Bone marrow (tissue), 2 donors: ENCODE measurements at places on chromosomes 11 and 22.

DNA sequence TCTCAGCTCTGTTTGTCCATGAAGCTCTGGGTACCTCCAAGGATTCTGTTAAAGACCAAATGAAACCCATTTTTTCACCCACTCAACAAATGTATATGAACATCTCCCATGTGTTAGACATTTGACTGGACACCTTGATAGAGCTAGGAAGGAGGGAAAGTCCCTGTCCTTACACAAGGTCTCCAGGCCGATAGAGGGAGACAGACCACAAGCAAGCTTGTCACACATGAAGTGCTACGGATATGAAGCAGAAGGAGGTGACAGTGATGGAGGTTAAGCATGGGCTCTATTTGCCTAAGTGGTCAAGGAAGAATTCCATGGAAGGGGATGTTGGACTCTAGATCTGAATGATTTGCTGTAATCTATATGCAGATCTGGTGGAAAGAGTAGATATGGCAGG lies 138.5 kb downstream of the MYO18B start:
- no peak for DNase-seq

GRCh38 chr11:11426226-11426952 lies 73.3 kb upstream of the CSNK2A3 start:
- no peak for DNase-seq

GRCh38 chr11:107770551-107770951 lies 58.7 kb upstream of the SLN start:
- no peak for DNase-seq

DNA sequence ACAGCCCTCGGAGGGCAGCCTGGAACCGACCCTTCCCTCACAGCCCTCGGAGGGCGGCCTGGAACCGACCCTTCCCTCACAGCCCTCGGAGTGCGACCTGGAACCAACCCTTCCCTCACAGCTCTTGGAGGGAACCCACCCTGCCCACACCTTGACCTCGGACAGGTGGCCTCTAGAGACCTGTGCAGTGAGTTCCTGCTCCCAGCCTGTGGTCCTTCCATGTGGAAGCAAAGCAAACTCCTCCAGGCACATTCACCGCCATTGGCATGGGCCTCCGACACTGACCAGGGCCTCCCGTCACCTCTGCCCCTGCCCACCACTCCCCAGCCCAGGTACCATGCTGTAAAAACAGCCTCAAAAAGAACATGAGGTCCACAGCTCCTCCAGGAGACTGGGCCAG lies 272.1 kb downstream of the BRD1 start:
- no peak for DNase-seq

DNA sequence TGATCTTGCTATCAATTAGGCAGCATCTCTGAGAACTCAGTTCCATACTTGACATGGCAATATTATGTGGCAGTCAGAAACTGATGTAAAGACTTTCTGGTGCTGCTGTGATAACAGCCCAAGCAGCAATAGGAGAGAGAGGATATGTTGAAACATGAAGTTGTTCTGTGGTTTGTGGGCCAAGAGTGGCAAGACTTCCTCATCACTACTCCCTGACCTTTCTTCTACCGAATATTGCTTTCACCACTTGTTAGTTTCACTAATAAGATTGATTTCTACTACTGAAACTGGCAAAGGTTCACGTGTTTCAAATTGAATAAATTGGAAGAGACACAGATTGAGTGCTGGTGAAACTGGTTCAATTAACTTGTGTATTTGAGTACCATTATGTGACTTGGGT lies 852.6 kb upstream of the RAG2 start:
- no peak for DNase-seq

GRCh38 chr22:22452211-22452610 lies 56.3 kb downstream of the ZNF280B start:
- no peak for DNase-seq

GRCh38 chr11:69172674-69173073 lies 16.9 kb downstream of the SMIM38 start:
- DNase-seq, result no peak

DNA sequence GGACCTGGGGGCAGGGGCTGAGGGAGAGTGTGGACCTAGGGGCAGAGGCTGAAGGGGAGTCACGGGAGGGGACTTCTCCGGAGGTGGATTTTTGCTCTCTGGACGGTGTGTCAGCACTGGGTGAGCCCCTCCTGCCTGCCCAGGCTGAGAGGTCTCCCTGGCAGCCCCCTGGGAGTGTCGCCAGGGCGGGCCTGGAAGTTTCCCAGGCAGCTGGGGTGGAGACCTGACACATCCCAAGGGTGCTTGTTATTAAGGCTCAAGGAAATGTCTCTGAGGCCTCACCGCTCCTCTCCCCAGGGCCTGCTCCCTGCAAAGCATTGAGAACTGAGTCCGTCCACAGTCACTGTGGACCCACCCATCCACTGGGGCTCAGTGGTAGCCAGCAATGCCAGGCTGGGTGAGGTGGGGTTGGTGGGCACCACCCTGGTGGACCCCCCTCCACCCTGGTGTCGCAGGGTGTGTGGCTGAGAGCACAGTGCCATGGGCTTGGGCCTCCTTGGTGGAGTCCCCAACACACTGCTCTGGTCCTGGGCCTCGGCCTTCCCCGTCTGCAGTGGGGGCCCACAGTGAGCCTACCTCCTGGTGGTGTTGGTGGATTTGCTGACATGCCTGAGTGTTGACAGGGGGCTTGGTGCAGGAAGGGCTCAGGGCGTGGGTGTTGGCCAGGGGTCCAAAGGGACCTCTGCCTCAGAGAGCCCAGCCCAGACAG lies 2.5 kb downstream of the CD81 start:
- no peak for DNase-seq

GRCh38 chr11:100105982-100106358 lies 581.1 kb upstream of the ARHGAP42 start:
- no peak for DNase-seq

DNA sequence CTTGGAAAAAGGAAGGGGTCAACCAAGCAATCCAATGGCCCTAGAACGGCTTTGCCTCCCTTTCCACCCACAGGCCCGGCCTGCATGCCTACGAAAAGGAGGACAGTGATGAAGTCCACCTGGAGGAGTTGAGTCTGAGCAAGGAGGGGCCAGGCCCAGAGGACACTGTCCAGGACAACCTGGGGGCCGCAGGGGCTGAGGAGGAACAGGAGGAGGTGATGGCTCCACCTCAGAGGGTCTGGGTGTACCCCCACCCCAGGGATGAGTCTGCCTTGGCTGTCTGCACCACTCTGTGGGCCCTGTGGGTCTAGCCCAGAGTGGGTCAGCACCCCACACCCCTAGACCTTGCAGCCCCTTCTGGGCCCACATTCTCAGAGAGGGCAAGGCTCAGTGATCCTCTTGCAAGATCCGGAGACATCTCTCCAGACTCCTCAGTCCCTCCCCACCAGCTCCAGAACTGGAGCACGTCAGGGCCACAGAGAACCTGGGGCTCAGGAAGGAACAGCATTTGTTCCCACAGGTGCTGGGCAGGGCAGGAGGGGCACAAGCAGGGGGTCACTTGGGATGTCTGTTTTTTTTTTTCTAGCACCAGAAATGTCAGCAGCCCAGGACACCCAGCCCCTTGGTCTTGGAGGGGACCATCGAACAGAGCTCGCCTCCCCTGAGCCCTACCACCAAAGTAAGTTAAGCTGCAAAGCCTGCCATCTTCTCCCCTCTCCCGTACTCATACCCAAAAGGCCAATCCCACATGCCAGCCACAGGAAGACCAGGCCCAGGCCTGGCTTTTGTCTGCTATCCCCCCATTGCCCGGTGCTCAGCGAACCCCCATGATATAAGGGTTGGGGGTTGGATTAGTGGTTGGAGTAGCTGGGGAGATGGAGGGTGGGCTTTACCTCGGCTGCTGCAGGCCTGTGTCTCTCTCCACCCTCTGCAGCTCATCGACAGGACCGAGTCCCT lies 8.1 kb downstream of the PRR33 start:
- no peak for DNase-seq

DNA sequence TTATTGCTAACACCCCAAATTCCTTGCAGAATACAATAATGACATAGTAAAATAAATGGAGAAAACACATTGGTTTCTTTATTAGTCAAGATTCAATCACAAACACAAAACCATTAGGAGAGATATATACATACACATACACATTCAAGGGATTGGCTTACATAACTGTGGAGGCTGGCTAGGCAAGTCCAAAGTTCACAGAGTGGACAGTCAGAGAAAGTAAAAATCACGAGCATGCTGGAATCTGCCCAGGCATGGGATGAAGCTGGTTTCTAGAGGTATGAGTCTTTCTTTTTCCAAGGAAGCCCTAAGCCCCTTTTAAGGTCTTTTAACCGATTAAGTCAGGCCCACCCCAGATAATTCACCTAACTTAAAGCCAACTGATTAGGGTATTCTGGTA lies 13.6 kb upstream of the OR56B1 start:
- no peak for DNase-seq

GRCh38 chr22:45587638-45588505 lies 83.8 kb upstream of the ATXN10 start:
- no peak for DNase-seq

DNA sequence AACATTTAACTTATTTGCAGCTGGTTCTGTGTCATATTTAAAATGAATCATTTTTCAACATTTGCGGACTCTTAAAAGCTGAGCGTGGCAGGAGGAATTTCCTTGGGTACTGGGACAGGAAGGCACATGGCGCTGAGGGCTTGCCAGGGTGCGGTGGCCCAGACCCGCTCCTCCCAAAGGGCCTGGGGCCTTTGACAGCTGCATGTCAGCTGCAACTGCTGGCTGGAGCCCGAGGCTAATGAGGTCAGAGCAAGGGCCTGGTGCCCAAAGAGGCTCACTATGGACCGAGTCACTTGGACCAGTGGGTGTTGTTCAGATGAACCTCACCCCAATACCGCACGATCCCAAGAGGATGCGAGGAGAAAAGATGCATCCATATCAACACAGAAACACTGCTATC lies 326.9 kb downstream of the CTTN start:
- DNase-seq, result no peak

GRCh38 chr11:20762980-20763379 lies 93.6 kb downstream of the NELL1 start:
- DNase-seq, result no peak

GRCh38 chr22:40531951-40532900 lies 104.3 kb downstream of the MRTFA start:
- DNase-seq, result no peak

DNA sequence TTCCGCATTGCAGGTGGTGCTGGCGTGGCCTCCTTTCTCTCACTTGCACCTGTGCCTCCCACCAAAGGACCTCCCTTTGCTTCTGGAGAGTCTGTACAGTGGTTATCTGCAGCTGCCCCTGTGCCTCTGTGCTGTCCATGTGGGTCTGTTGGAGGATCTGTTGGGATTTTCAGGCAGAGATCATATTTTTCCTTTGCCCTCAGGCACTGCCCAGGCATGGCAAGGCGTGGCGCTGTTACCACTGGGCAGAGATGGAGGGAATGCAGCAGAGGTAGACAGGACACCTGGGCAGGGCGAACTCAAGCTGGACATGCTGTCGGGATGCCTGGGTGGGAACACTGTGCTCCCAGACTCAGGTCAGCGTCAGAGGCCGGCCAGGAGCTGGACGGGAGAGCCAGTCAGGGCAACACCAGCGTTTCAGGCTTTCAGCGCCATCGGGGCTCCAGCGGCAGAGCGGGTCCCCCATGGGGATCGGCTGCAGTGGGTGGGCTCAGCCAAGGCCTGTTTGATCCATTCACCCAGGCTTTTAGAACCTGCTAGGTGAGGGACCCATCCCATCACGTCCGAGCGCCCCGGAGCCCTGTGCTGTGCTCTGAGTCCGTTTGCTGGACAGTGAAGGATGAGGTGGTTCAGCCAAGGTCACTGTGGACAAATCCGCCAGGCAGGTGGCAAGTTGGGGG lies 718.9 kb downstream of the BRD1 start:
- DNase-seq, result no peak

- no peak for DNase-seq
Measured at GRCh38 chr22:46067159-46068111, 82.9 kb upstream of the PPARA start.

GRCh38 chr22:30266445-30267381 lies at the start of gene OSM:
Gene OSM (minus strand): TSS chr22:30266851. CDS start chr22:30266799, 52 bp downstream.
- DNase-seq, result peak; percentile 90

GRCh38 chr11:97140885-97141494 lies 751.2 kb downstream of the JRKL start:
- no peak for DNase-seq

DNA sequence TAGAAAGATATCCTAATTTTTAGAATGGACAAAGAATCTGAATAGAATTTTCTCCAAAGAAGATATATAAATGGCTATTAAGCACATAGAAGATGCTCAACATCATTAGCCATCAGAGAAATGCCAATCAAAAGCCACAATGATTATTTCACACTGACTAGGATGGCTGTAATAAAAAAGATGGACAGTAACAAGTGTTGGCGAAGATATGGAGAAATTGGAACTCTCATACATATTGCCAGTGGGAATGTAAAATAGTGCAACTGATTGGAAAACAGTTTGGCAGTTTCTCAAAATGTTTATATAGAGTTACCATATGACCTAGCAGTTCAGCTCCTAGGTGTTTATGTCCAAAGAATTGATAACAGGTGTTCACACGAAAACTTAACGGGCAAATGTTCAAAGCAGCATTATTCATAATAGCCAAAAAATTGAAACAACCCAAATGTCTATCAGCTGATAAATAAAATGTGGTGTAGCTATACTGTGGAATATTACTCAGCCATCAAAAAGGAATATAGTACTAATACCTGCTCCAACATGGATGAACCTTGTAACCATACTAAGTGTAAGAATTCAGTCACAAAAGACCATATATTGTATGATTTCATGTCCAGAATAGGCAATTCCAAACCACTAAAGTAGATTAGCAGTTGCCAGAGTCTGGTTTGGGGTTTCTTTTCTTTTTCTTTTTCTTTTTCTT lies 29.7 kb downstream of the ART5 start:
- no peak for DNase-seq

DNA sequence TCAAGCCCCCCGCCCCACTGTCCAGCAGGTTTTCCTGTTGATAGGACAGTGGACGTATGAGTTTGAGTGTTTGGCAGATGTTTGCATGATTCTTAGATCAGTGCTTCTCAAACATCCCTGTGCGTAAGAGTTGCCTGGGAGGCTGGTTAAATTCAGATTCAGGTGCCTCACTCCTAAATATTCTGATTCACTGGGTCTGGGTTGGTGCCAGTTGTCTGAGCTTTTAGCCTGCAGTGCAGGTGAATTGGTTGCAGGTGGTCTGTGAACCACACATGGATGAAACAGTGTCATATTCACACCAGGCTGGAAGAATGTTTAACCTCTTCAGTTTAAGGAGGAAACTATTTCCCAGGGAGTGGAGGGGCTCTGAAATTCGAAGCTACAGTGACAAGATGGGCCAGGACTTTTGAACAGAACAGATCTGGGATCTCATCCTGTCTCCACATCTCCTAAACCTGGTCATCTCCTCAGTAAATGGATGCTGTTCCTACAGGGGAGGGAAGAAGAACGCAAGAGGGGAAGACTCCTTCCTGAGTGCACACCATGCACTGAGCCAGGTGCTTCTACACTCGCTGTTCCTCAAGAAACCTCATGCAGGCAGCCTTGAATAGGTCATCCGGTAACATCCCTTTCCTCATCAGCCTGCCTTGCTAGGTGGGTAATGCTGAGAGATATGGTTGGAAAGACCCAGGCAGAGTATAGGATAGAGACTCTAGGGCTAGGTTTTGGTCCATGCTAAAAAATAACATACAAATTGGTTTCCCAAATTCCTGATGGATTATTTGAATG lies 47.8 kb downstream of the TEAD1 start:
- no peak for DNase-seq

- DNase-seq, result no peak
Measured at GRCh38 chr11:72234514-72234830, 9.5 kb downstream of the PHOX2A start.

GRCh38 chr11:61106894-61107470 lies 4.7 kb downstream of the CD5 start:
- no peak for DNase-seq

GRCh38 chr11:3723014-3723708 lies 52.0 kb upstream of the CHRNA10 start:
- DNase-seq, result no peak
